ENCODE measurements at places on chromosomes 7 and 10.

DNA sequence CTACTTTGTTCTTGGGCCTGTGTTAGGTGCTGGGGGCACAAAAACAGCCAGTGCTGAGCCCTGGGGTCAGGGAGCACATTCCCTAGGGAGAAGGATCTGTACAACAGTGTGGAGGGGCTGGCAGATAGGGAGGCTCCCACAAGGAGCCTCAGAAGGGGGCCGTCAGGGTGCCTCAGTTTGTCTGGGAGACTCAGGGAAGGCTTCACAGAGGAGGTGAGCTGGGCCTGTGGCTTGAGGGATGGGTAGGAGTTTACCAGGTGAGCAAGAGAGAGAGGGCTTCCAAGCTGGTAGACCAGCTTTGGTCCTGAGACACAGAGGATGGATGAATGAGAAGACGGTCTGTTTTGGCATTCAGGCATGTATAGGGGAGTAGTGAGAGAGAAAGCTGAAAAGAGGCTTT lies 52.1 kb downstream of the CAMK1D start:
- DNase-seq = no peak

DNA sequence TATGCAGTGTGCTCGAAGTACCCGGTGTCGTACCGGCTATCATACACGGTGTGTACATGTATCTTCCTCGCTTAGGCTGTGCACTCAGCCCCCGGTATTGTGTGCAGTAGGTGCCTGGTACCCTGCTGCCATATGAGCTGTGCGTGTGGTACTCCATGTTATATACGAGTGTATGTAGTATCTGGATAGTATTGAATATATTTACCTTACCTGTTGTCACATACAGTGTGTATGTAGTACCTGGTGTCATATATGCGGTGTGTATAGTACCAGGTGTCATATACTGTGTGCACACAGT lies 1.2 kb downstream of the ZMYND11 start:
- DNase-seq = no peak

DNA sequence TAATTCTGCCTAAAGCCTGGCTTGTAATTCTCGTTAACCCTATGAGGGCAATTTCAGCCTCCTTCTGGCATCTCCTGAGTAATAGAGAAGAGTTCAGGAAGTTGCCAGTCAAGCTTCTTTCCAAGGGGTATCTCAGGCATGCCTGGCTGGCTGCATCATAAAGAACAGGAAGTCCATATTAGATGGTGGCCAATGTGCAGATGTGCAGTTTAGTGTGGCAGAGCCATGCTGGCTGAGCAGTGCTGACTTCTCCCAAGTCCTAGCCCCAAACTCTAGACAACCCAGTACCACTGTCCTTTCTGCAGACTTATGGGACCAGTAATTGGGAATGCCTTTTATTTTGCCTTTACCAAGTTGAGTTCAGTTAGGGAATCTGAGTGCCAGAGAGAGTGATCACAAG lies 517.9 kb downstream of the GALNT17 start:
- no peak for DNase-seq

DNA sequence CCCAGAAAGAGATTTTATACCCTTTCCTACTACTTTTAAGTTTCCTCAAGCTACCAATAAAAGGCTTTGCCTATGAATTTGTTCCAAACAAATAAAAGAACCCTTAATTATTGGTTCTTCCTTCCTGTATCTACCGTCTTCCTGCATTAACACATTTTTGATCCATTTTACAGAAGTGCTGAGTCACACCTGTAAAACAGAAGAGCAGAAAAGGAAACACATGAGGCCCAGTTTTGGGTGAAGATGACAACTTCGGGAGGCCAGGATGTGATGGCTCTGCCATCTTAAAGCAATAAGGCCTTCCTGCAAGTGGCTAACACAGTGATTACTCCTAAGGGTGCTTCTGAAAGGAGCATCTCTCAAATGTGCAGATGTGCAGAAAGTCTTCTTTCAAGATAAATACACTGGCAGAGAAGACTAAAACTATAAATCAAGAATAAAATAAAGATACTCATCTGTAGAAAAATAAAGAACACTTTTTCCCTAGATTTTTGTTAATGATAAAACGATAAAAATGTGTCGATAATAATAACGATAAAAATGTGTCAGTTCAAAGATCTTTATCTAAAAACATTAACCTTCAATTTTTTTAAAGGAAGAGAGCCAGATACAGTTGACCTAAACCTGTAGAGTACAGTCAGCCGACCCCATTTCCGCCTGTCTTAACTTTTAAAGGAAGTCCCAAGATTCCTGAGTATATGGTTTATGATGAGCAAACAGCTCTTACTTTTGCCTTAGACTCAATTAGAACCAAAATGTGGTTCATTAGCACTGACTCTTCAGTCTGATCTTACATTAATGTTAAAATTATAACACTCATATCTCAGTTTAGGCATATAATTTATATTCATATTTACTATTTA lies 108.6 kb downstream of the UBE2H start:
- no peak for DNase-seq

GRCh38 chr10:21702633-21703111 lies 168.6 kb downstream of the MLLT10 start:
- no peak for DNase-seq

DNA sequence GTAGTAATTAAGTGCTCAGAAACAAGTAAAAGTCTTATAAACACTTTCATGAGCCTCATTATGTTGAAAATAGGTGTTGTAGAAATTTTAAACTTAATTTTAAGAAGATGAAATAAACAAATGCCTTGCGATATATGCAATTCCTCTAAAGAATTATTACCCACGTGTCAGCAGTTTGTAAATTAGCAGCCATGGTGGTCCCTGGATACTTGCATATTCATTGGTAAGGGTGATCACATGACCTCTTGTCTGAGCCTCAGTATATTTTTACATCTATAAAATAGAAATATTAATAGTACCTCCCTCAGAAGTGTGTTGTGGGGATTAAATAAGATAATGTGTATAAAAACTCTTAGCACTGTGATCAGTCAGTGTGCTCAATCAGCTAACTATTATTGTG lies 141.5 kb upstream of the SVIL start:
- DNase-seq = no peak

DNA sequence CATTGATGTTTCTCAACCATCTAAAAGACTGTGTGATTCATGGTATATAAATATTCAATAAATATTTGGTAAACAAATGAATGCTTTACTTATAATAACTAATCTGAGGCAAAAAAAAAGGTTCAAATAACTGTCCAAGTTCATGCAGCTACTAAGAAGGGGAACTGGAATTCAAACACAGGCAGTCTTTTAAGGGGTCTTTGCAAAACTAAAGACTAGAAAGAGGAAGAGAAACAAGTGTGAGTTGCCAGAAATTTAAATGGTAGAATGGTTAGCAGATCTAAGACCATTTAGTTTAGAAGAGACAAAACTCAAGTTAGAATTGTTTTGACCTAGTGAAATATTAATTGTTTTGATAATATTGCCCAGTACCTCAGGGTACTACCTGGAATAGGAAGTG lies 642.0 kb upstream of the LRRN3 start:
- DNase-seq = no peak

DNA sequence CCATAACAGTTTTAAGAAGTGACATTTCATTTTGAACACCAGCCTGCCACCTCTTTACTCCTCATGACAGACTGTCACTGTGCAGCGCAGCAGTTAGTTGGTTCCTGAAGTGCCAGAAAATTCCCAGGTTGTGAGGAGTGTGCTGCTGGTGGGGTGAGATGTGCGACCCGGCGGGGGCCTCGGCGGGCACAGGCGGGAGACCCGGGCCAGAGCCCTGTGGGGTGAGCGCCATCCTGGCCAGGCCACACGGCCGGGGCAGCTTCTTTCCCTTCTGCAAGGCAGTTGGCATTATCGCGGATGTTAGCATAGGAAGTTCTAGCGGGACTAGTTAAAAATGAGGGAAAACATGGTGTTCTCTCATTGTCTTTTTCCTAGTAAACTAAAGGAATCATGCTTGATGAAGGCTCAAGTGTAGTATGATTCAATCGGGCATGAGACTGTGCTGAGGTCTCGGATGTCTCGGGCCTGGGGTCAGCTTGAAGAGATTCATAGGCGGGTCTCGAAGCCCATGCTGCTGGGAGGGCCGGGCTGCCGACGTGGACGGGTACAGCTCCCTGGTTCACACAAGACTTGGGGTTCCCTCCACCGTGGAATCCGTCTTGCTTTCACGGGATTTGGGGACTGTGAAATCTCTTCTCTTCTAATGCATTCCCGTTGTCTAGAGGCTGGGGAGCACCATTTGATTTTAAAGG lies 56.1 kb downstream of the MGMT start:
- DNase-seq = no peak

All from WERI-Rb-1 (cell line).